Skin of body (tissue), 3 donors: ENCODE measurements at places on chromosomes 11 and 22. TPM values are rescaled to one million over a fixed set of nuclear protein-coding genes. Genes with fewer than 3 reads are reported as not detected.

SCO2 gene
- 0.59 TPM for total RNA-seq

GAB4 gene
- not detected for total RNA-seq

HPX gene
- total RNA-seq: 1.9 TPM

UBE4A gene
- 31.4 TPM for total RNA-seq

OR4C16 gene
- not detected for total RNA-seq

HOATZ gene
- total RNA-seq: not detected

SHANK3 gene
- 7.2 TPM for total RNA-seq

LBHD1 gene
- 6.4 TPM for total RNA-seq

MOV10L1 gene
- total RNA-seq: 3.0 TPM

PNPLA2 gene
- total RNA-seq: 60.0 TPM
